GM20000 (cell line): ENCODE measurements at places on chromosomes 2 and 18.

GRCh38 chr2:177550264-177551200 is 158.0 kb downstream of the AGPS start:
- DNase-seq: no peak

GRCh38 chr2:239180526-239181073 is 220.2 kb downstream of the HDAC4 start:
- DNase-seq: no peak

GRCh38 chr2:95333888-95334338 is 36.8 kb downstream of the KCNIP3 start:
- no peak for DNase-seq

DNA sequence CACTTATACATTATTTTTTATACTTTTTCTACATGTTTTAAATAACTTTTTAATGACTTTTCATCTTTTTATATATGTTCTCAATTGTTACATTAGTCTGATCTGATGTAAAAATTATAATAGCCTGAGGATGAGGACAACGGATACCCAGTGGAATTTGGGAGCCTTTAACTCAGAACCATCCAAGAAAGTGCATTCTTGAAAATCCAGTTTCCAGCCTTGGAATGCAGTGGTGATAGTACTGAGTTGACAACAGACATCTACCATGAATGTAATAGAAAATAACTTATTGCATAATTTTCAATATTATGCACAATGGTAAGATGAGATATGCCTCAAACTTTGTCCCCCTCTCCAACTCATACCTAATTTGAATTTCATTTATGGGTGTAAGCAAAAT is 120.7 kb upstream of the ZC3H15 start:
- DNase-seq: no peak

DNA sequence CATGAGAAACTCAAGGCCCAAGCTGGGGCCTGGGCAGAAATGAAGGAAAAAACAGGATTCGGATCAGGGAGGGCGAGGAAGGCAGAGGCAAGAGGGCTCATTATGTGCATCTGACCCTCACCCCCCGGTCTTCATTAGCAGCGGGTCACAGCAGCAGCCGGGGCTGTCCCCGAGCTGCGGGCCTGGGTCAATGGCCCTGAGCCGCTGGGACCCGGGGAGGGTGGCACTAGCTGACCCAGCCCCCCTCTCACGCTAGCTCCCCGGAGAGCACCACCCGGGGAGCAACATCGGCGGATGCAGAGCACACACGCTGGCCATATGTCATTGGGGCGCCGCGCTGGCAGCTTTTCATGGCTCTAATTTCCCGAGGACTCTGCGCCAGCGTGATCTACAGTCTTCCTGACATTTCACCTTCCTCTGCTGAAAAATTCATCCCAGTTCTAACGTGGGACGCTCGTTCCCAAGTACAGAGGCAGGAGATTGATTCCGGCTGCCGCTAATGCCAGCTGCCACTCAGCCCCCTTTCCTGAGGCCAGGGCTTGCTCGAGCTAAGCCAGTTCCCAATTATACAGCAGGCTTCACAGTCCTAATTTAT is 63.7 kb downstream of the EIPR1 start:
- DNase-seq: no peak

GRCh38 chr2:501130-501529 is 176.1 kb downstream of the TMEM18 start:
- no peak for DNase-seq

GRCh38 chr2:226661789-226662545 is 137.7 kb downstream of the IRS1 start:
- DNase-seq: no peak

GRCh38 chr18:12659904-12660605 is 2.1 kb upstream of the SPIRE1 start:
- DNase-seq: peak; percentile 68

DNA sequence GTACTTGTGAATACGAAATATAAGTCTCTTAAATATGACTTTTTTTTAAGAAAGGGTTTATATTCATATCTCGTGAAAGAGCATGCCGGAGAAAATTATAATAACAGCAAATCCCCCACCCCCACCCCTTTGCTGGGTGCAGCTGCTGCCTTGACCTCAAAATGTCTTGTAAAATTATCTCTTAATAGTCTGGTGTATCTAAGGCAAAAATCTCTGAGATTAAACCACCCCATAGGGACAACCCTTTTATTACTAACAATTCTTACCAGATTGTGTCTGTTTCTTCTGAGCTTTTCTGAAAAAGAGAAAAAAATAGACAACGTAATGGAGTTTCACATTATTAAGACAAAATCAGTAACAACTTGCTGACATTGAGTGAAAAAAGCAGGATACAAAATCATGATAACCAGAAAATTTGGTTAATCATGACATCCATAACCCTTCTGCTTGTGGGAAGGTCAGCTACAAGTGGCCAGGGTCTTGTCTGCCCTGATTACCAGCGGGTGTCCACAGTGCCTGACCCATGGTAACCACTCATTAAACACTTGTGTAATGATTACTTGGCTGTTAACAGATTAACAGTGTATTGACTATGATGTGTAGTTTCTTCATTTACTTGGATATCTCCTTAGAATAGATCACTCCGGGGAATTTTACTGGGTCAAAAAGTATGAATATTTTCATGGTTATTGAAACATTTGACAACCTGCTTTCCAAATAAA is 1.5 kb downstream of the STRADB start:
- DNase-seq: no peak

GRCh38 chr2:49913025-49913424 is 758.7 kb upstream of the FSHR start:
- DNase-seq: no peak

DNA sequence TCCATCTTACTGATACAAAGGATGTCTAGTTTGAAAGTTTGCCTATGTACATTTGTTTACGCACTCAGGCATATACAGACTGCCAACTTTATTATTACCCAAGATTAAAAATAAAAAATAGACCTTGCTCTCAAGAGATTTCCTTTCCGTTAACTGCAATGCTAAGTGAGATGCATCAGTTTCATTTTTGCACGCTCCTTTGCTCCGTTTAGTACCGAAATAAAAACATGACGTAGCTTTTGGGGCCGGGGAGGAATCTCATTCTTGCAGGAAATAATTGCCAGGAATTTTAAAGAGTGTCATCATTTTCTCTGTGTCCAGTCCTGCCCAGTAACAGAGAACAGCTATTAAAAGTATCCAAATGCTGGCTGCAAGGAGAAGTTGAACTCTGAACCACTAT is 169.5 kb downstream of the SLC8A1 start:
- DNase-seq: no peak

- DNase-seq: no peak
Observed at GRCh38 chr2:173021939-173022371, 53.7 kb upstream of the MAP3K20 start.

- no peak for DNase-seq
Observed at GRCh38 chr2:101806123-101806522, 108.6 kb downstream of the MAP4K4 start.

GRCh38 chr2:237734905-237735623 is 63.5 kb upstream of the RBM44 start:
- no peak for DNase-seq

DNA sequence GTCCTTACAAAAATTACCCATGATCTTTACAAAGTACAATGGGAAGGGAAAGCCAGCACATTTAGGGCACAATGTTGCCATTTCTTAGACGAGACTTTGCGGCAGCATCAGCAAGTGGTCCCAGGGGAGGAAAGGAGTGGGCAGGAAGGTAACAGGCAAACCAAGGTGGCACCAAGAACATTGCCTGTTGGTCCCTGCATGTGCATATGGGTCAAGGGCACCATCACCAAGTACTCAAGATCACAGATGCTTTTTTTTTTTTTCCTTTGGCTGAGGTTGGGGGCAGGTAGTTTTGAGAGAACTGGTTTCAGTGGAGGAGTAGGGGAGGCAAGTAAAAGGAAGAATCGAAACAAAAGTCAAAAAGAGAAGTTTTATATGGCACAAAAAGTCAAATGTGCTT is 752 bp upstream of the CYTIP start:
- DNase-seq: no peak

DNA sequence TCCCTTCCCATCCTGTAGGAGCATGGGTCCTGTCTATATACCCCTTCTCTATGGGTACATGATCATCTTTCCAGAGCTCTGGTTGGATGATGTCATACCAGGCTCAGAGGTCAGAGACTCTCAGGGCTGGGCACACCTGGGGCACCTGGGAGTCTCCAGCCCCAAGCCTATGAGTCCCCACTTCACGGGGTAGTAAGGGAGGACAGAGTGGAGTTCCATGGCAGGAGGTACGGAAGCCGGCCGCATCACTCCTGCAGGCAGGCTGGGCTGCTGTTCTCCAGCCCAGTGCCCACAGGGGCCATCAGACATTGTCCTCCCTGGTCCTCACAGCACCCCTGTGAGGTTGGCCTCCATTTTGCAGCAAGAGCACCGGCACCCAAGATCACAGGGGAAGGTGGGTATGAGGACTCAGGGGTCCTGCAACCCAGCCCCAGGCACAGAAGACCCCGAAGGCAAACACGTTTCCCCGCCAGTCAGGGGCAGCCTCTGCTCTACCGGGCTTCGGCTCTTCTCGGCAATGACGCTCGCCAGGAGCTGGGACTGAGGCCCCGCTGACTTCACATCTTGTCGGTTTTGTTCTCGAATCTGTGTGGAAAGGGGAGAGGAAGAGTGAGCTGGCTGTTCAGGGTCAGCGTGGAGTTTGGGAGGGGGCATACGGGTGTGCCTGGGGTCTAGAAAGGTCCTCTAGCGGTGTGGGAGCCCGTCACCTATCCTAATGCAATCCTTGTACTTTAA is 91.5 kb downstream of the ADD2 start:
- DNase-seq: no peak

DNA sequence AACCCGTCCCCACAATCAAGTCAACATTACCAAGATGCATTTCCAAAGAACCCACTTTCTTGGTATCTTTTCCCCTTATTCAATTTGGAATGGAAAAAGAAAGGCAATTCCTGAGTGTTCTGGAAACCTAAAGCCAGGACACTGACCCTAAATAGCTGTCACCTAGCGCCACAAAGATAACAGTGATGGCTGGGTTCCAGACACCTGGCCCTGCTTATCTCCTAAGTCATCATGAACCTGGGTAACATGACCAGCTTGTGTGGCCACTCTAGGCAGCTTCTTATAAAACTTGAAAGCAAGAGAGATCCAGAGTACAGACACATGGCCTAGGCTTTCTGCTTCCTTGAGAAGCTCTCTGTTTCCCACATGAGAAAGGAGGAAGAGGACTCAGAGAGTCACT is 95.4 kb downstream of the BOD1L2 start:
- DNase-seq: no peak

GRCh38 chr2:118473241-118473640 is 374.2 kb downstream of the EN1 start:
- no peak for DNase-seq

GRCh38 chr2:102520009-102520408 is 47.0 kb downstream of the SLC9A4 start:
- DNase-seq: peak; percentile 46

DNA sequence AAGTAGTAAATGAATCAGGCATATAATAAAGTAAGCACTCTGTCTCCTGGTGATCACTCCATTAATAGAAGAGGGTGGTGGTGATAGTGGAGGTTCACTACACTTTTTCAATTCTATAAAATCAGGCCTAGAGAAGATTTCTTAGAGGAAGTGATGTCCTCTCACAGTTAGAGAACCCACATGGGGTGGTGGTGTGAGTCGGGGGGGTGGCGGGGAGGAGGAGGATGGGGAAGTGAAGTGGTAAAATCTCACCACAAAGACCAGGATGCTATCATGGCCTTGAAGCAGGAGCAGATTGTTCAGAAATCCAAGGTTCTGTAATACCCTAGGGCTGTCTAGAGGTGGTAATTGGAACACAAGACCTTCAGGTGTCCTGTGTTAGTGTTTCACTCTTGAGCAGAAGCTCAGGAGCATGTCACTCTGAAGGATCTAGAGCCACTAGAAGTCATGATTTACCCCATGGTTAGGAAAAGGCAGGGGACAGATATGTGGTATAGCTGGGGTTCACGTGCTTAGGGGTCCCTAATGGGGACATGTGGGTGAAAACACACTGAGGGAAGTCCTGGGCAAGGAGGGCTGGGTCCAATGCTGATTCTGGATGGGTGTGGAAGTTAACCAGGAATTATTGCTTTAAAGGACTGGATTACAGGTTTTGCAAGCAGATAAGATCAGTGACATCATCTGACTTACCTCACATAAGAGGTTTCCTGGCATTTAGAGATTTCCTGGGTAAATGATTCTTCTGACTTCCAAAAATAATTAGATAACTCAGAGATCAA is 31.0 kb downstream of the RNF125 start:
- no peak for DNase-seq

- no peak for DNase-seq
Observed at GRCh38 chr18:4074647-4075046, 380.5 kb downstream of the DLGAP1 start.

GRCh38 chr2:197606180-197606579 is 69.2 kb downstream of the RFTN2 start:
- DNase-seq: peak; percentile 58

DNA sequence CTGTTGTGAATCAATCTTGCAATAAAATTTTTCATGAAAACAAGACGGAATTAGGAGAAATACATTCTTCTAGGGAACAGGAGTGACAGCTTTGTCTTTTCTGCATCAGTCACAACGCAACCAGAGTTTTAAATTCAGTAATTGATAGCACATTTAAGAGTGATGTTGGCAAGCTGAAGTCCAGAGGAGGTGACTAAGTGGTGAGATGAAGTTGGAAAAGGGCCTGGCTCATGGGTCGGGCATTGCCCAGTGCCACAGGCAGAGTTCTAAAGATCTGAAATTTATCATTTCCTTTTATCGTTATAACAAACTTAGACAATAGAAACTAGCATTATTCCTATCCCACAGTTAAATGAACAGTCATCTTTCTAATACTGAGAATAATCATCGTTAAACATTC is 764.6 kb upstream of the ZEB2 start:
- no peak for DNase-seq

GRCh38 chr2:2992634-2993033 is 385.0 kb downstream of the EIPR1 start:
- no peak for DNase-seq

- DNase-seq: no peak
Observed at GRCh38 chr2:49924044-49924817, 769.9 kb upstream of the FSHR start.

GRCh38 chr18:10475654-10476291 is 21.3 kb downstream of the APCDD1 start:
- no peak for DNase-seq

DNA sequence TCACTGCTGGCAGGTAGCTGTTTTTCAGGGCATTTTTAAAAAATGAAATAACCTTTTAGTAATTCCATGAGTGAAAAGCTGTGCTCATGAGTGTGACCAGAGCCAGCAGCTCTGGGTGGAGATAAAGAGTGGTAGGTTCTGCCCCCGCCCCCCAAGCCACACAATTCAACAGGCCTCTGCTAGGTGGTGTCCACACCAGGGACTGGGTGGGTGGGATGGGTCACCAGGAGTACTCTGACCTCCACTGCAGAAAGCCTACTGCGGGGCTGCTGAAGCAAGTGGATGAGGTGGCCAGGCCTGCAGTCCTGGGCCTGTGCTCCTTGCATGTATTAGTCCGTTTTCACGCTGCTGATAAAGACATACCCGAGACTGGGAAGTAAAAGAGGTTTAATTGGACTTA is 15.3 kb downstream of the PARD6G start:
- no peak for DNase-seq

DNA sequence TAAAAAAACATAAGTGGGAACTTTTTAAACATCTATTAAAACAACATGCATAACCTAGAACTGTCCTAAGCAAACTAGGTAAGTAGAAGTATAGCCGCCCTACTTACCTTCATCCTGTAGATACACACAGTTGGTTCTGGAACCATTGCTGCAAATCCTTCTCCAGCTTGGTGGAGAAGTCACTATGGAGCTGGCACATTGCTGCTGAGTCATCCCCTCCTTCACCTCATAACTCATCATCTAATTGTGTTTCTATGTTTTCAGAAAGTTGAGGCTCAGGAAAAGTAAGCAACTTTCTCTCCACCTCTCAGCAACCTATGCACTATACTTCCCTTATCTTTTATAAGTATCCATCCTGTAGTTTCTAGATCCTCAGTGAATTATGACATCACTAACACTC is 269.8 kb upstream of the MMADHC start:
- no peak for DNase-seq
